ENCODE measurements at places on chromosomes 3 and 15.

DNA sequence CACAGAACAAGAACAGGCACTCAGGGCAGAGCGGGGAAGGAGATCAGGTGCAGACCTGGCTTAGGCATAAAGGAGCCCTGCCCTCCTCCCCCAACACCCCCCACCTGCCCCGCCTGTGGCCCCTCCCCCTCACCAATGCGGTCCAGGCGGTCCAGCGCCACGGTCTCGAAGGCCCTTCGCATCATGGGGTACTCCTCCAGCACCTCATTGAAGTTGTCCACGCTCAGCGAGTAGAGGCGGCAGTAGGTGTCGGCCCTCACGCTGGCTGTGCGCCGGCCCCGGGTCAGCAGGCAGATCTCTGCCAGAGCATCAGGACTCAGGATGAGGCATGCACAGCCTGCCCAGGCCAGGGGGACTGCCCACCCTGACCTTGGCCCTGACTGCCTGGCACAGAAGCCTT is 44.8 kb downstream of the HCN4 start:
- DNase-seq, result no peak

- DNase-seq, result no peak
Measured at GRCh38 chr3:143414571-143415253, 295.1 kb downstream of the CHST2 start.

DNA sequence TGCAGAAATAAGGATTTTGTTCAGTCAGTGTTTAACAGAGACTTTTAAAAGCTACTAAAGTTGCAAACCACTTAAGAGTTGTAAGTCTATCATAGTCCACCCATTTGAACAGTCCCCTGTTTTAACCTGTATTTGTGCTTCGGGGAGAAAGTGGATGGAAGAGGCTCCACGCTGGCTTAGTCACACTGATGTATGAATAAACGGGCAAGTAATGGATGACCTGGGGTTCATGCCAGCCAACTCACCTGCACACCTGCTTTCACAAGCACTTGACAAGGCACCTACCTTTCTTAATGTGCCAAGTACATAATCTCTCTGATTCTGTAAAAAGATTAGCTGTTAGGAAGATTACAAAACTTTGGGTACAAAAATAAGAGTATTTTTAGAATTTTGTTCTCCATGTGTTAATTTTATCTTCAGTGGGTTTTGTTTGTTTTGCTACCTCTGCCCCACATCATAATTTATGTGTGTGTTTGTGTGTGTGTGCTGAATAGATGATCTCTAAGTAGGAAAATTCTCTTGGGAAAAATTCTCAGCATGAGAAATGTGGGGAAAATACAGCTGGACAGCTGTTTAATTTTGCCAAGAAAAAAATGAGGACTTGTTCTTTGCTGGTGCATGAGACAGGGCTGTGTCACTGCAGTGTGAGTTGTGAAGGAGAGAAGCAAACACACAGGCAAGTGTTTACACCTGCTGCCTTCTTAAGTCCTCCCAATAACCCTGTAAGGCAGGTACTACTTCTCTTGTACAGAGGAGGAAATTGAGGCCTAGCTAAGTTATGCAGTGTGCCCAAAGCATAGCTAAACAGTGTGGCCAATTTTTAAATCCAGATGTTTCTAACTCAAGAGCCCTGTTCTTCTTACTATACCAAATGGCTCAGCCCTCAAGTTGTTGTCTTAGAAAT is 181.2 kb upstream of the IL12A start:
- no peak for DNase-seq

DNA sequence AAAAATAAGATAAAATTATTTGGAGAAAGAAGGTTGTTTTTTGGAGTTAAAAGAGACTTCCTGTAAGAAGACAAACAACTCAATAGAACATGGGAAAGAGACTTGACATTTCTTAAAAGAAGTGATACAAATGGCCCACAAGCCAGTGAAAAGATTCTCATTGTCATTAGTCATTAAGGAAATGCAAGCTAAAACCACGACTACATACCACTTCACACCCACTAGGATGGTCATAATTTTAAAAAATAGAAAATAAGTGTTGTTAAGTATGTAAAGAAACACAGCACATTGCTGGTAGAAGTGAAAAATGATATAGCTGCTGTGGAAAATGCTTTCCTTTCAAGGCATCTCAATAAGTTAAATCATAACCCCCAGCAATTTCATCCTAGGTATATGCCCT is 44.4 kb upstream of the GK5 start:
- no peak for DNase-seq

DNA sequence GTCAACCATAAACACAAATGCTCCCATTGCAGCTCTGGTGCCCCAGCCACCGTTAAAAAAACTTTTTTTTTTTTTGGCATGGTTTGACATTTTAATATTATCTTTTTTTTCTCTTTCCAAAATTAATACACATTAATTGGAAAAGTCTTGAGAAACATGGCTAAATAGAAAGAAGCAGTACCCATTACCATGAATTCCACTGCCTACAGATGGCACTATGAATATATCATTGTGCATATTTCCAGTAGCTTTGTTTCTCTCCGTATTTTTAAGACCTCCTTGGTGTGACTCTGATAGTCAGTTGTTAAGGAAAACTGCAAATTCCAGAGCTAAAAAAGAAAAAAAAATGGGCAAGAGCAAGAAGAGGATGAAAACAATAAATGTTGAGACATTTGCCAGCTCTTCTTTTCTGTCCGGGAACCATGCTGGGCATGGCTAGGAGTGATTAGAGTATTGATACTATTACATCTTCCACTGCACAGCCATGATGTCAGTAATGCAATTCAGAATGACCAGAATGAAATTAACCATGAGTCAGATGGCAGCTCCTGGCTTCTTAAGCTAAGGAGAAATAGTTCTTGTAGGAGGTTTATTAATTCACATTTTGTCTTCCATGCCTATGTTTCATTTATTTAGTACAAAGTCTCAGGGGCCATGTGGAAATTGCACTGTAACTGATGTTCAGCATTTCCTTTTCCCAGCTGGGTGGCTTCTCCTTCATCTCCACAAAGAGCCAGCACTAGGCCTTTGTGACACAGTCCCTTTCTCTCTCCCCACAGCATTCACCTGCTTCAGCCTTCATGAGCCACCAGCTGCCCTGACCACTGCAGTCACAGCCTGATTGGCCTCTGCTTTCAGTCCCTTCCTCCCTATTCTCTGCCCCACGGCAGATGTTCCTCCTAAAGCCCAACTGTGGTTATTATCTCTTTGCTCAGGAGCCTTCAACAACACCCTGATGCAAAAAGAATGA is 31.8 kb downstream of the SLC7A14 start:
- DNase-seq, result no peak

DNA sequence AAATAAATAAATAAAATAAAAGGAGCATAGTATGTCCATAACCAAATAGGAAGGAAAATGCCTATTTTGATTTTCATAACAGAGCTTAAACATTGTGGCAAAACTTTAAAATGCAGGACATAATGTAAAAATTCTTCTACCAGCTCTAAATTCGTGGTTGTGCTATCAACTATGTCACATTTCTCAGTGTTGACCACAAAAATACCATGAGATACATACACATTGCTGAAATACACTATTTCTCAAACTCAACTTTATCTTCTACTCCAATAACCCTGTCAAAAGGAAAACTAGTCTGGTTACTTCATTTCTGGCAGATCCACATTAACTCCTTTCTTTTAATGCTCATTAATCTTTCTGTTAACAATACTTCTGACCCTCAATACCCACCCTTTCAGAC is 523.2 kb downstream of the FHIT start:
- no peak for DNase-seq

GRCh38 chr3:72214066-72214951 is 429.4 kb upstream of the PROK2 start:
- no peak for DNase-seq
